ENCODE measurements at places on chromosomes 2 and 18.

DNA sequence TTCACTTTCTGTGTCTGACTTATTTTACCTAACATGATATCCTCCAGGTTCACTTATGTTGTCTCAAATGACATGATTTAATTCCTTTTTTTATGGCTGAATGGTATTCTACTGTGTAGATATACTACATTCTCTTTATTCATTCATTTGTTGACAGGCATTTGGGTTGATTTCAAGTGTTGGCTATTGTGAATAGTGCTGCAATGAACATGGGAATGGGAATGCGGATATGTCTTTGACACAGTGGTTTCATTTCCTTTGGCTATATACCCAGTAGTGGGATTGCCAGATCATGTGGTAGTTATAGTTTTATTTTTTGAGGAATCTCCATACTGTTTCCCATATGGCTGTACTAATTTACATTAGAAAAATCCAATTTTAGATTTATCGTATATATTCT is 195.4 kb upstream of the KLHL14 start:
- no peak for DNase-seq

GRCh38 chr2:127235082-127235702 is 15.1 kb upstream of the CYP27C1 start:
- no peak for DNase-seq

DNA sequence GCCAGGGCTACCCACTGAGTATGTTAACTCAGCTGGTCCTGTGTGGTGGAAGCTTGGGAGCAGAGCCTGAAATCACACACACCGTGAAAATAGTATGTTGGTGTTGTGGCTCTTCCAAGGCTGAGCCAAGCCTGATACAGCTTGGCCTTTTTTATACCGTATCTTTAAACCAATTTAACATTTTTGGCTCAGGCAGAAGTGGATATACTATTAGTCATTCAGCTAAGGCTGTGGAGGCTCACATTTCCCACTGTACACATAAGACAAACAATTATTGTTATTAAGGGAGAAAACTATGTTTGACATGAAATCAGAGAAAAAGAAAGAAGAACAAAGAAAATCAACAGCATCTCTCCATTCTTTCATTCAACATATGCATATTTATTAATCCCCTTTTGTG is 159.0 kb downstream of the BCL11A start:
- DNase-seq: no peak

DNA sequence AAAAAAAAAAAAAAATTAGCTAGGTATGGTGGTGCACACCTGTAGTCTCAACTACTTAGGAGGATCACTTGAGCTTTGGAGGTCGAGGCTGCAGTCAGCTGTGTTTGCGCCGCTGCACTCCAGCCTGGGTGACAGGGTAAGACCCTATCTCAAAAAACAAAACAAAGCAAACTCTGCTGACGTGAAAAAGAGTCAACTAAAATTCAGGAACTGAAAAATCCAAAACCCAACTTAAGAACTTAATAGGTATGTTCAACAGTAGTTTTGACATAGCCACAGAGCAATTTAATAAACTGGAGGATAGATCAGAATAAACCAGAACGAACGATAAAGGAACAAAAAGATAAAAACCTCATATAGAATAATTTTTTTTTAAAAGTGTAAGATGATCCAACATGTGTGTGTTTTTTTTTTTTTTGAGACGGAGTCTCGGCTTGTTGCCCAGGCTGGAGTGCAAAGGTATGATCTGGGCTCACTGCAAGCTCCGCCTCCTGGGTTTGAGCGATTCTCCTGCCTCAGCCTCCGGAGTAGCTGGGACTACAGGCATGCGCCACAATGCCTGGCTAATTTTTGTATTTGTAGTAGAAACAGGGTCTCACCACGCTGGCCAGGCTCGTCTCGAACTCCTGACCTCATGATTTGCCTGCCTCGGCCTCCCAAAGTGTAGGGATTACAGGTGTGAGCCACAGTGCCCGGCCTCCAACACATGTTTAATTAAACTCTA is 4.3 kb upstream of the ZNF236 start:
- no peak for DNase-seq

DNA sequence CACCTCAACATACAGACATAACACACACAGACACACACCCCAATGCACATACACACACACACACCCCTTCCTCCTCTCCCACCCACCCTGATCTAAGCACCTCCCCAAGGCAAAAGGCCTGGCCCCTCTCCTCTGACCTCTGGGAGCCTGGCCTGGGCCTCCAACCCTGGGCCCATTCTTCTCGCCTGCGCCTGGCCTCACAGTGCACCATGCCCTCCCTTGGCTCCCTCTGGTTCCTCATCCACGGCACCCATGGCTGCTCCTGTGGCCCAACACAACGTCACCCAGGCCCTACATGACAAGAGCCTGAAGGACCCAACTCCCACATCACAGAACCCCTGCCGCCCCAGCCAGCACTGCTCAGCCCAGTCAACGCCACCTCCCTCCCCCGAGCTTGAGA is 281.3 kb downstream of the CELF4 start:
- DNase-seq: no peak

DNA sequence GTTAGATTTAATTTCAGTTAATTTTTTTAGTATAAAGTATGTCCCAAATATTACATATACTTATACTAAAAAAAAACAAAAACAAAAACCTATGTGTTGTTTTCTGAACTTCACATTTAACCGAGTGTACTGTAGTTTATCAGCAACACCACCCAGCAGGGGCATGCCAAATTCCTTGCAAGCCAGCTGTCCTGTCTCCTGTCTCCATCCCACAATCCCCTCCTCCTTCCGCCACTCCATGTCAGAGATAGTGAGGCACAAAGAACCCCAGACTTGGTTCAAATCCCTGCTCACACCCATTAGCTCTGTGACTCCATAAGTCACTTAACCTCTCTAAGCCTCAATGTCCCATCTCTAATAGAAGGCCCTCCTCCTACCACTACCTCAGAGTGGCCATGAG is 9.4 kb downstream of the CHST10 start:
- DNase-seq: no peak

GRCh38 chr2:237875256-237876060 is 16.0 kb downstream of the RAMP1 start:
- DNase-seq: no peak

DNA sequence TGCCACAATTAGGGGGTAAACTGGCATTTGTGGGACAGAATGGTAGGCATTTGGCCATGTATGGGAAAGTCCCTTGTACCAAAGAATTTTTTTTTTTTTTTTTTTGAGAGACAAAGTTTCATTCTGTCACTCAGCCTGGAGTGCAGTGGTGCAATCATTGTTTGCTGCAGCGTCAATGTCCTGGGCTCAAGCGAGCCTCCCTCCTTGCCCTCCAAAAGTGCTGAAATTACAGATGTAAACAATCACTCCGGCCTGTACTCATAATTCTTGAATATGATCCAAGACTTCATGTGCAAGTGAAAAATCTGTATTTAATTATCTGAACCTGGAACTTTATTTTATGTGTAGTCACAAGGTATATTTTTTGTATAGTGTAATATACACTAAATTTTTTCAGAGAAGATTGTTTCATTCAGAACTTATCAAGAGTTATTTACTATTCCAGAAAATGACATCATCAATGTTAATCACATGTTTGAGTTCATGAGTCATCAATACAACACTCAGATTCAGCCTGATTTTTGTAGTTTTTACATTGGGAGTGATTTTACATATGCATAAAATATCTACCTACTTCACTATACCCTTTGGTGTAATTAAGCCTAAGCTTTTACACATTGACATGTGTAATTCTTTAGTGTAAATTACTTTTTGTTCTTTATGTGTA is 138.7 kb upstream of the L3MBTL4 start:
- no peak for DNase-seq

DNA sequence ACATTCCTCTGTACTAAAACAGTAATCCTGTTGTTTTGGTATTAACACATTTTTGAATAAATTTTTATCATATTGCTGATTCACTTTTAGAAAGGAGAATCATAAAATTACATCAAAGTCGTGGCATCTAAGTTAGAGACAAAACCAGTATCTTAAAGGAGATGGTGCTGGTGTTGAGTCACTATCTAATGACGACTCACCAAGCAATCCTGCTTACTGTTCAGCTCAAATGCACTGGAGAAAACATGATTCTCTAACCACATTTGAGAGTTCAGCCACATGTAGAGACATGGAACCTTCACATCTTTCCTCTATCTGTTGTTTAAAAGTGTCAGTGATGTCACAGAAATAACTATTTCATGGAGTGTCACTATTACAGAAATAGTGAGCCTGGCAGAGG is 473.8 kb downstream of the TGIF1 start:
- no peak for DNase-seq

GRCh38 chr18:5909125-5909524 is 13.8 kb upstream of the TMEM200C start:
- no peak for DNase-seq

- DNase-seq: no peak
Observed at GRCh38 chr18:11991021-11991795, 9.9 kb downstream of the IMPA2 start.

- DNase-seq: no peak
Observed at GRCh38 chr2:209648714-209649113, 122.9 kb upstream of the UNC80 start.

GRCh38 chr2:62784341-62784740 is 78.8 kb downstream of the EHBP1 start:
- no peak for DNase-seq

GRCh38 chr2:119710281-119710680 is 31.3 kb downstream of the TMEM177 start:
- DNase-seq: no peak

GRCh38 chr2:241673797-241674725 is 12.6 kb downstream of the DTYMK start:
- no peak for DNase-seq

DNA sequence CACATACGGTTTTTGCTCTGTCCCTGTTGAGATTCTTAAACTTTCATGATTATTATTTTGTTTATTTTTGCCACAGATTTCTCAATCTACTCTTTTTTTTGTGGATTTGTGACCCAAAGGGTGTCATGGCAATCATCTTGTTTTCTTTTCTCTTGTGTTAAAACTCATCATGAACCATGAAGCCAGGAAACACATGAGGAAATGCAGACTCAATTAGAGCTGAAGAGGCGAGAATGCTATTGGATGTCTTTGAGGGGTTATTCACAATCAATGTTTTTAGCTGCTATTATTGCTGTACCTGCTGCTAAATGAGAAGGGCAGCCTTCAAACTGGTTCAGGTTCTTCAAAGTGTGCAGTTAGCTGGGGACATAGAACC is 99.5 kb upstream of the MMADHC start:
- DNase-seq: no peak

DNA sequence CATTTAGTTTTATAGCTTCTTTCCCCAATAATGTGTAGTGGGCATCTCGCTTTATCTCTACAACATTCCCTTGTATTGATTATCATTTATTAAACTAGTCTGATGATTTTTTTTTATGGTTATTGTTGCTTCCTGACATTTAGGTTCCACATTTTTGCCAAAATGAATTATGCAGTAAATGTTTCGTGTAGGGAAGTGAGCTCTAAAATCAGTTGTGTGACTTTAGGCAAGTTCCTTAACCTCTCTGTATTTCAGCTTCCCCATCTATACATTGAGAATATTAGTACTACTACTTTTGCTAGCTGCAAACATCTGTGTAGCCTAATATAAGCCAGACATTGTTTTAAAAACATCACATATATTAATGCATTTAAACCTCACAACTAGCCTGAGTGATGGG is 22.9 kb downstream of the SOCS6 start:
- DNase-seq: no peak

GRCh38 chr2:236694146-236694888 is 124.7 kb downstream of the ACKR3 start:
- no peak for DNase-seq

GRCh38 chr2:99819766-99820165 is 322.6 kb downstream of the AFF3 start:
- no peak for DNase-seq

GRCh38 chr18:3345452-3345851 is 83.5 kb downstream of the MYL12B start:
- DNase-seq: no peak

DNA sequence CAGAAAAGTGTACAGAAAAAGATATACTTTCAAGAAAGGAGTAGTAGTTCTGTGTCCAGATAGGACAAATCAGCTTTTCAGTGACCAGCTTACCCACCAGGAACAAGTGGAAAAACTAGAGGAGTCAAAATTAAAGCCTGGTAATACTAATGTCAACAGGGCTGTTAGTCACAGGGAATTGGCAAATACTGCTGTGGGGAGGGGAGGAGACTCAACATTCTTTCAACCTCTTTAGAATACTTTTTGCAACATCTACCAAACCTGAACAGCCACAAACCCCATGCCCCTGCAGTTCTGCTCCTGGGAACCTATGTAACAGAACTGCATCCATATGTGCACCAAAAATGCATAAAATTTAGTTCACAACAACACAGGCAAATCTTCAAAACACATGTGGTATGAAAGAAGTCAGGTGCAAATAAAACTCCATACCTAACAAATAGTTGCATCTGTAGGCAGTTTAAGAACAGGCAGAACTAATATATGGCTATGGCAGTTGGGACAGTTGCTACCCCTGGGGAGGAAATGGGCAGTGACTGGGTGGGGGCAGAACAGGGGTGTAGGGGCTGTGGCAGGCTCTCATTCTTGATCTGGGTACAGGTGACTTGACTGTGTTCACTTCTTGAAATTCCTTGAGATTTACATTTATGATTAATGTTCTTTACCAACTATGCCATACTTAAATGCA is 9.7 kb downstream of the CMPK2 start:
- no peak for DNase-seq

DNA sequence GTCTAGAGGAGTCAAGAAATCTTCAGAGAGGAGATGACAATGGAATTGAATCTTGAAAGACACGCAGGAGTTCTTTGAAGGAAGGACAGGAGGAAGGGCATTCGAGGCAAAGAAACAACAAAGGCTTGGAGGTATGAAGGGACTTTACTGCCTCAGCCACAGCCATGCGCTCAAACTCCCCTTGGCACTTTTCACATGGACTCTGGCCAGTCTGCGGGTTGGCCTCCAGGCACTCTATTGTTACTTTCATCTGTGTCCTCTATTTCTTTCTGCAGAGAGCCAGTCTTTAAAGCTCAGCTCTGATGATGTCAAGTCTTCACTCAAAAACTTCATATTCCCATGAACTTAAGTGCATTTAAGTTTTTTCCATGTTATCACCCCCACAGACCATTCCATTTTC is 95.4 kb downstream of the ZAP70 start:
- no peak for DNase-seq
